ENCODE measurements at places on chromosomes 13 and 19. TPM values are rescaled to one million over a fixed set of nuclear protein-coding genes. Genes with fewer than 3 reads are reported as not detected.

GRCh38 chr19:35168196-35168595 lies 13.7 kb downstream of the FXYD5 start:
- no peak for DNase-seq

GRCh38 chr19:18775586-18776287 lies 15.4 kb downstream of the COMP start:
- no peak for DNase-seq

DNA sequence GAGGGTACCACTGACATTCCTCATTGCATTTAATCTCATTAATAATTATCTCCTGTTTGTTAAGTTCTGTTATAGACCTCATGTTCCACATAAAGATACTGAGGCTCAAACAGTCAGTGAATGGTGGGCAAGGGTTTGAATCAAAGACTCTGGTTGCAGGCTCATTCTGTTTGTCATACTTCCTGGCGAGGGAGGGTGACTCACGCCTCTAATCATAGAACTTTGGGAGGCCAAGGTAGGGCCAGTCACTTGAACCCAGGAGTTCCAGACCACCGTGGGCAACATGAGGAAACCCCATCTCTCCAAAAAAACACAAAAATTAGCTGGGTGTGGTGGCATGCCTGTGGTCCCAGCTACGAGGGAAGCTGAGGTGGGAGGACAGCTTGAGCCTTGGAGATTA lies 220.7 kb upstream of the MIR17HG start:
- no peak for DNase-seq

Gene NKPD1
- total RNA-seq: 1.0 TPM

Gene LYPD5
- not detected for total RNA-seq

Gene CFAP97D2
- not detected for total RNA-seq

Measured in OCI-LY7 (cell line).